ENCODE measurements at places on chromosomes 7 and 10. TPM values are rescaled to one million over a fixed set of nuclear protein-coding genes. Genes with fewer than 3 reads are reported as not detected.

GRCh38 chr10:111835574-111835973 lies 348.0 kb downstream of the GPAM start:
- DNase-seq: no peak

- peak; percentile 86 for DNase-seq
These were observed 94.0 kb upstream of the ZMIZ1 start for GRCh38 chr10:78974617-78975317.

DNA sequence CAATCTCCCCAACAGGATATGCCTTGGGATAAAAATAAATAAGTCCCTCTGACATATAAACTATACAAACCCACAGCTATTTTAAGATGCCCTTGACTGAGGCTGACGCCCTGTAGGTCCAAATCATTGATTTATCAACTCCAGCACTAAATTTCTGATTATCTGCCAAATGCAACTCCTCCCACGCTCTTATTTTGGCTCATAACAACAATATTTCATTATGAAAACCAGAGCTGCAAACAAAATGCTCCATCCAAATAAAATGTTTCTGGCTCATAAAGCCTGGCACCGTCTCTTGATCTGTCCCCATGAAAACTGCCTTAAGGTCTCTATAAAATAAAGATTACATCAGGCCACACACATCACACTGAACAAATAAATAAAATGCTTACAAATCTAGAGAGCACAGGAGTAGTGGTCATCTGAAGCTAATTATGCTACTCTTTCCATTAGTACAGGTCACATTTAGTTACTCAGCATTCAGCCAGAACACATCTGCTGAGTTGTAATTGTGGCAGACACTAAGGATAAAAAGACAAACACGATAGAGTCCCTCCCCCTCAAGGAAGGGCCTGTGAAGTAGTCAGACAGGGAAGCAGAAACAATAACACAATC lies 28.8 kb downstream of the CACUL1 start:
- DNase-seq: no peak

AKR1C8 gene
- not detected for total RNA-seq

DNA sequence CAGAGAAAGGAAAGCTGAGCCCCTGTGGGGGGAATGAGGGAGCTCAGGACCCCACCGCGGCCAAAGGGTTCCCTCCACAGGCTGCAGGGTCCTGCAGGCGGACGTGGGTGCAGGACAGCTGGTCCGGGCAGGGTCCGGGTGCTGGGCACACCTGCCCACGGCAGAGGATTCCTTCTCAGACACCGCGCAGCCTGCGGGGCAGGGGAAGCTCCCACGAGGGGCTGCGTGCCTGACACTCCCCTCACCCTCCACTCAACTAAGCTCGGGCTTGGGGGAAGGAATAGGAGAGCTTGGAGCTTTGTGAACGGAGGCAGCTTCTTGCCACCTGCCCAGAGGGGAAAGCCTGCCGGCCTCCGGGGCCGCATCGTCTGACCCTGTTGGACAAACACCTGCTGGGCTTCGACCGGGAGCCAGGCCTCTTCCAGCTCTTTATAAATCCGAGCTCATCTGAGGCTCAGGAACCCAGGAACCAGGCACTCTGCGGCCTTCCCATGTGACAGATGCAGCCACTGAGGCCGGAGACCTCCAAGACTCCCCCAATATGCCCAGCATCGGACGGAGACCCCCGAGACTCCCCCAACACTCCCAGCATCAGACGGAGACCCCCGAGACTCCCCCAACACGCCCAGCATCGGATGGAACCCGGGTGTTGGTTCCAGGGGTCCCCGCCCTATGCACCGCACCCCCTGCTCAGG lies 97.3 kb downstream of the PDGFA start:
- DNase-seq: peak; percentile 57

- DNase-seq: peak; percentile 30
These were observed 38.2 kb downstream of the SLC29A4 start for GRCh38 chr7:5320802-5321396.

- DNase-seq: no peak
These were observed 35.4 kb downstream of the DRGX start for GRCh38 chr10:49360271-49361177.

MAT1A gene
- 0.52 TPM for total RNA-seq

GRCh38 chr7:155744971-155745683 lies 67.1 kb downstream of the SHH start:
- DNase-seq: no peak

- DNase-seq: no peak
These were observed 35.8 kb downstream of the MINDY3 start for GRCh38 chr10:15824498-15824897.

- no peak for DNase-seq
These were observed 41.9 kb downstream of the DPCD start for GRCh38 chr10:101629837-101630632.

GRCh38 chr7:158106272-158106671 lies 481.4 kb downstream of the PTPRN2 start:
- DNase-seq: no peak

UBTD1 gene
- 30.2 TPM for total RNA-seq

DNA sequence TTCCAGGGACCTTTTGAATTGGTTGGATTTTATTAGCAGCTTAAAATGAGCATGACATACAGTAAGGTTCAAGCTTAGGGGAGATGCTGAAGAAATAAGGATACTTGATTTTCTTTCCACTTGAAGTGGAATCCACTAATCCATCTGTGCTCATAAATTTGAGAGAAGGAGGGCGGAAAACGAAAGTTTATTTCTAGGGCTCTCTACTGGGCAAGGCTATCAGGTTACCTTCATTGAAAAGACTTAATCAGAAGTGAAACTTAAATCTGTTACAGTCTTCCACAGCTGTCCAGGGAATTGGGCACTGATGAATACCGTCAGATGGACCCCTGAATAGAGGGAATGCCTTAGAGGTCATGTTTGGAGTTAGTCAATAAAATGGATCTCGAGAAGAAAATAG lies 21.8 kb downstream of the AUTS2 start:
- DNase-seq: no peak

- DNase-seq: peak; percentile 94
These were observed 135.0 kb downstream of the ACTR3B start for GRCh38 chr7:152894295-152895170.

DNA sequence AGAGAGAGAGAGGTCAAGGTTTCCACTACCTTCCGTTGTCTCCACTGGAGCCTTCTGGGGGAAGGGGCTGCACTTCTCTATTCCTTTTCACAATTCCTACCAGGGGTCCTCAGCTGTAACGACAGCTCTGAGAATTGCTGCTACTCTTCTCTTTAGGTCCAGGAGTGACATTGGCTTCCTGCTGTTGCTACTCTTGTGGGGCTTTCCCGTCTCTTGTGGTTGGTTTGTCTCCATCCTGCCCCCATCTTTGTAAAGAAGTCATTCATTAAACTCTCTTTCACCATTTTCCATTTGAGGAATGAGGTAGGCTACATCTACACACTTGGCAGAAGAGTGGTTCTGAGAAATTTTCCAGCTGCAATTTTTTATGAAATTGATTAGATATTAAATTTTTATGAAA lies 238.8 kb upstream of the LYZL1 start:
- no peak for DNase-seq

- DNase-seq: no peak
These were observed 14.6 kb downstream of the WBP1L start for GRCh38 chr10:102758240-102758932.

GRCh38 chr10:71251319-71251718 lies 38.9 kb downstream of the UNC5B start:
- DNase-seq: no peak

- no peak for DNase-seq
These were observed 610.6 kb upstream of the NRP1 start for GRCh38 chr10:33945051-33945450.

- no peak for DNase-seq
These were observed 271.2 kb downstream of the ARHGAP12 start for GRCh38 chr10:31657434-31657872.

CALHM3 gene
- 0.10 TPM for total RNA-seq

DNA sequence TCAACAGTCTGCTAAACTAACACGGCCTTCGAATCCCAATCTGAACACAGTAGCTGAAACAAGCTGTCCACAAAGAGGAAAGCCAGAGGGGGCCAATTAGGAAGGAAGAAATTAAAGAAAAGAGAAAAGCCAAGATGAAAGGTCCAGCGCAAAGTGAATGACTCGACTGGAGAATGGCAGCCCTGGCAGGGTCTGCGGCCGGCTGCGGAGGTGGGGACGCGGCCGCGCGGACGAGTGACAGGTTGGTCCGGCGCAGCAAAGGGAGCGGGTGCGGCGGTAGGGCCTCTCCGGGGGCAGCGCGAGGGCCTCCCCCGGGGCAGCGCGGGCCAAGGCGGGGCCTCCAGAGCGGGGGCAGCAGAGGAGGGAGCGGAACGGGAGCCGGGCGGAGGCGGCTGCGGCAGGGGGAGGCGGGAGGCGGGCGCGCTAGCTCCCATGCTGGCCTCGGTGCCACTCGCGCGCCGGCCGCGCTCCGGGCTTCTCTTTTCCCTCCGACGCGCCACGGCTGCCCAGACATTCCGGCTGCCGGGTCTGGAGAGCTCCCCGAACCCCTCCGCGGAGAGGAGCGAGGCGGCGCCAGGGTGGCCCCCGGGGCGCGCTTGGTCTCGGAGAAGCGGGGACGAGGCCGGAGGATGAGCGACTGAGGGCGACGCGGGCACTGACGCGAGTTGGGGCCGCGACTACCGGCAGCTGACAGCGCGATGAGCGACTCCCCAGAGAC lies at the start of gene VWC2:
TSS of gene VWC2 (plus strand) at position 421 of the 718 bp plus-strand sequence. CDS start 1,798 bp downstream, outside the sequence.
- DNase-seq: peak; percentile 84

GHRHR gene
- total RNA-seq: 2.7 TPM

DNA sequence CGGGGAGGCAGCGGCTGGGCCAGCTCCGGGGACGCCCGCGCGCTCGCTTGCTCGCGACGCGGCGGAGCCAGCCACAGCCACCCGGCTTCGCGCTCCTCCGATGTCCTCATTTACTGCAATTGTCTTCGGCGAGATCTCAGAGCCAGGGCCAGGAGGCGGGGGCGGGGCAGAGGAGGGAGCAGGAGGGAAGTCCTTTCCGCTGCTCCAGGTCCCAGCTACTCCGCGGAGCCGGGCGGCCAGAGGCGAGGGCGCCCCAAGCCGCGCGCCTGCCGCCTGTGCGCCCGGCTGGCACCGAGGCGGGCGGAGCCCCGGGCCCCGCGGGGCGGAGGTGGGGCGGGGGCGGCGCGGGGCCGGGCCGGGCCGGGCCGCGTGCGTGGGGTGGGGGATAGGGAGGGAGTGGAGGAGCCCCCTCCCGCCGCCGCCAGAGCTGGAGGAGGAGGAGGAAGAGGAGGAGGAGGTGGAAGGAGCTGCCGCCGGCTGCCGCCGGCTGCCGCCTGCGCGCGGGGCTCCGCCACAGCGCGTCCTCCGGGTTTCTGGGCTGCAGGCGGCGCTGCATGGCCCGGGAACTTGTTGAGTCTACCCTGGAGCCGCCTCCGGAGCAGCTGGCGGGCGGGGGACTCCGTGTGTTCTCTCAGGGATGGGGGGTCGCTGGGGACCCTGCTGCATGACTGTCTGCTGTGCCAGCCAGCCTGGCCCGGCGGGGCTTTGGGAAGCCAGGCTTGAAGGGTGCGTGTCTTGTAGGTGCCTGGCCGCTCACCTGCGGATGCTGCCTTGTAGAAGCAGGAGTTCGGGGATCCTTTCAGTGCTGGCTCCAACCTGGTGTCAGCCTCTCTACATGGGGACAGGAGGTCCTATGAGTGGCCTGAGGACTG lies at the start of gene INSYN2A:
TSS of gene INSYN2A (minus strand) at position 310 of the 872 bp plus-strand sequence. CDS start 20,196 bp downstream, outside the sequence.
- DNase-seq: peak; percentile 92

GRCh38 chr10:84310470-84310869 lies 17.9 kb upstream of the CCSER2 start:
- DNase-seq: no peak

GRCh38 chr10:16570731-16571130 lies 49.1 kb upstream of the C1QL3 start:
- no peak for DNase-seq

DNA sequence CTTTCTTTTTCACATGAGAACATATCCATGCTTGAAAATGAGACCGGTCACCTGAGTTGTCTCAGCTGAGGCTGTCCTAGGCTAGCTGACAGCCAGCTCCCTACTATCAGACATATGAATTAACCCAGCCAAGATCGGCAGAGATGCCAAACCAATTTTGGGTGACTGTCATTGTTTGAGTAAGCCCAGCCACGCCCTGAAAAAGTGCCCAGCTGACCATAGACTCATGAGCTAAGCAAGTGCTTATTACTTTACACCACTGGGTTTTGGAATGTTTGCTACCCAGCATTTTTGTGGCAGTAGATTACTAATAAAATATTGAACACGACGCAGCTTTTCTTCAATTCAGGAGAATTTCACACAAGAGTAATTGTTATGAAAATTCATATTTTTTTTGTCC lies 265.2 kb upstream of the LYZL1 start:
- DNase-seq: no peak

DNA sequence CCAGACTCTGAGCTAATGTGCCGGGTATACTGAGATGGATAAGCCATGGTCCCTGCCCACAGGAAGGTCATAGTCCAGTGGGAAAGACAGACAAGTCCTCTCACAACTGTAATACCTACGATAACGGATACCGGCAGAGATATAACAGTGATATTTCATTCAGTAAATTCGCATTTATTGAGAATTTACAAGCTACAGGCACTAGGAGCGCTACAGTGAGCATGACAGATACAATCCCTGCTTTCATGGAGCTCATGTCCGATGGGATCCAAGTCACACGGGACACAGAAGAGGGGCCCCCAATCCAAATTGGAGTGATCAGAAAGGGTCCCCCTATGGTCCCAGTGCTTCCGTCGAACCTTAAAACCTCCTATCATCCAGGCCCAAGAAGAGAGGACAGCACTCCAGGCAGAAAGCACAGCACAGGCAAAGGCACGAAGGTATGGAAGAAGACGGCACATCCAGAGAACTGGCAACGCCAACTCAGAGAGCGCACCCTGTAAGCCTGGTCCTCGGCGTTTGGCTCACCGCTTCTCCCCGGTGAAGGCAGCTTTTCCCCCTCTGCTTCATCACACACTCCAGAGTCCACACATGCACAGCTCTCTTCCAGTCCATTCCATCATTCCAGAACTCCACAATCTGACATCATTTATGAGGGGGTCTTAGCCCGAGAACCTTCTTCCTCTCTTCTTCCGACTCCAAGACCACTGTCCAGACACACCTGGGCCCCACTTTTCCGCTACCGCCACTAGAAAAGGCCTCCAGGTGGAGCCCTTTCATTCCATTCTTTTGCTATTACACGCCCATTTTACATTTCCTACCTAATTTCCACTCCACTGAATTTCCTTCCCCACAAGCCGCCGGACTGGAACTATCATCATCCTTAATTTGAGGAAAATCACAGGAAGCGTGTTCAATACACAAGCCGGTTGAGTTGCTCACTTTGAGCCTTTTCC lies 47.8 kb upstream of the NKX2-3 start:
- peak; percentile 41 for DNase-seq
